ENCODE measurements at places on chromosomes 16 and 17. TPM values are rescaled to one million over a fixed set of nuclear protein-coding genes. Genes with fewer than 3 reads are reported as not detected.
A peak's percentile ranks its signal among the peaks of the same experiment; 100 is the strongest.

DNA sequence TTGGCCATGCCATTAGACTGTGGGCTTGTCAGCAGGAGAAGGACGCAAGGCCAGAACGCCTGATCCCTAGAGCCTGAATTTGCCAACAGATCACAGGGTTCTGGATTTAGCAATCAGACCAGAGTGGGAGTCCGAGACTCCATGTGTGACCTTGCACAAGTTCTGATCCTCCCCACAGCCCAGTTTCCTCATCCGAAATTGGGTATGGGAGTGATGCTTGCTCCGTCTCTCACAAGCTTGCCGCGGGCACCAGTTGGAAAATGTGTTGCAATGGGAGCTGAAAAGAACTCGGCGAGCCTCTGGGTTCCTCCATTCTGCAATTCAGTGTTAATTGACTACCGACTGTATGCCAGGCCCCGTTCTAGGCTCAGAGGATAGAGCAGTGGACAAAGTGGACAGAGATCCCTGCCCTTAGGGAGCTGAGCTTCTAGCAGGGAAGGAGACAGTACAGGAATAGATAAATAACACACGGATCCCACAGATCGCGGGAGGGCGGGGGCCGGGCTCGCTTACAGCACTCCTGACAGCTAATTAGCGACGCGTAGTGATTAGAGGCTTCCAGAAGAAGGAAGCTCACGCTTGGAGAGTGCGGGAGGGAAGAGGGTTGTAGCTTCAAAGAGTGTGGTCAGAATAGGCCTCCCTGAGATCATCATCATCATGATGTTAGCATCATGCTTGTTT, 150.4 kb upstream of the CIBAR2 start:
- DNase-seq = no peak

GRCh38 chr17:72004611-72005331, 116.0 kb upstream of the SOX9 start:
- no peak for DNase-seq

Gene JUP
- total RNA-seq = 102 TPM

DNA sequence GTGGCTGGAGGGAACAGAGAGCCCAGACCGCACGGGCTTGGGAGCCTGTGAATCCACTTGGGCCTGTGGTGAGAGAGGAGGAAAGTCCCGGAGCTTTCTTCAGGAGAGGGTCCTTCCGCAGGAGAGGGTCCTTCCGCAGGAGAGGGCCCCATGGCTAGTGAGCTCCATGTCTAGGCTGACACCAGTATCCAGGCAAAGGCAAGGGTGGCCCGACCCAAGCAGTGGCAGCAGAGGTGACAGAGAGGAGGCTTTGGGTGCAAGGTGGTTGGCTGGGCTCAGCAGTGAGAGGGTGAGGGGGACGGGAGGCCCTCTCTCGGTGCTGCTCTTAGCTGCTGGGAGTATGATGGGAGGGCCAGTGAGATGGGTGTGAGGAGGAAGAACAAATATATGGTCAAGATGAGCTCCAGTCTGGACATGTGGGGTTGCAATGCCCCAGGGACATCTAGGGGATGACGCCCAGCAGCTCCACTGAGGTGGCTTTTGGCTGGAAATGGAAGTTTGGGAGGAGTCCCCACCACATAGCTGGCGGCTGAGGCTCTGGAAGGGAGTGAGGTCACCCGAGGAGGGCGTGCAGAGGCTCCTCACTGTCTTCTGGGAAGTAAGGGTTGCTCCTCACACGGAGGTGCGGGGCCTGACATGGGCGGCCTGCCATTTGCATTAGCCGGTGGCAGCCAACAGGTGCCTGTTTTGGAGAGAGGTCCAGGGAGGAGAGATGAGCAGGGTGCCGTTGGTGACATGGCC, 2.3 kb upstream of the HSD3B7 start:
- DNase-seq = no peak

DNA sequence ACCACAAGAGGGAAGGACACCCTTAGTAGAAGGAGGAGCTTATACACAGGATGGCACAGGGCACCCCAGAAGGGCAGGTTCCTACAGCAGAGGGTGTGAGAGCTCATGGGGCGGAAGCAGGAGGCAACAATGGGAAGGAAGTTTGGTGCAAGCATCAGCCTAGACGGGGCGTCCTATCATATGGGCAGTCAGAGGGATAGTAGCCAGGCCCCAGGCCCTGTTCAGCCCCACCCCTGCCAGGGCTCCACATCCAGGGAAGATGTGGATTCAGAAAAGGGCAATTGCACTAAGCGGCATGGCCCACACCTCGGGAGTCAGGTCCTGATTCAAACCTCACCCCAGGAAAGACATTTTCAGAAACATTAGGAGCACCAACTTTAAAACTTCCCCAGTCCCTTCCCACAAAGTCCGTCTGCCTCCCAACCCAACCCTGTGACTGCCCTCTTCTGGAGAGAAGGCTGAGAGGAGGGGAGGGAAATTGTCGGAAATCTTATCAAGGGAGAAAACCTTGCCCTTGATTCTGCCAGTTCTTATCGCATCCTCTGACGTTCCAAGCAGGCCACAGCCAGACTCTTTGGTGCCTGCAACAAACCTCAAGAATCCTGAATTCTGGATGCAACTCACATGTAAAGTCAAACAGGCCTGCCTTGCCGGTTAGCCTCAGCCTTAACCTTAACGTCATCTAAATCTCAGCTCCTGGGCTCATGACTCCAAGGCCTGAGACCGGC, 198.8 kb upstream of the CDH5 start:
- DNase-seq = no peak

DNA sequence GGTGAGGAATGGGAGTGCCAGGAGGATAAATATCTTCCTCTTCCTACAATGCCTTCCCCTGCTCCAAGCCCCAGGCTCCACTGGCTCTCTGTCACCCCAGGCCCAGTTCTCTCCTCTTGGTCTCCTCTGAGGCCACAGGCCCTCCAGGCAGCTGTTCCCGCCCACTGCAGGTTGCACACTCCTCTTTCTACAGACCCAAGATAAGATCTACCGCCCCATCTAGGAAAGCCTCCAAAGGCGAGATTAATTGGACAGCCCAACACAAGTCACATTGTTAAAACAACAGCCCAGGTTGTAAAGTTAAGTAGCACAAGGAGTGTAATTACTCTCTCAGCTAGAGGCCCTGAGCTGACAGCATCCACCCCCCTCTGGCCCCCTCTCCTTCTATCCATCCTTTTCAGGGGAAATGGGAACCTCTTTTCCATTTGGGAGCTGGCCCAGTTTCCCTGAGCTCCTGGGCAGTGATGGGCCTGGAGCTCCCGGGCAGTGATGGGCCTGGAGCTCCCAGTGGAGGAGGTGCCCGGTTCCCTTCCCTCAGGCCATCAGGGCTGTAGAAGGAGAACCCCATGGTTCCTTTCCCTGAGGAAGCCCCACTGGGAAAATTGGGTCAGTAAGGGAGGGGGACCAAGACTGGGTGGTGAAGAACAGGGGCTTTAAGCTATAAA, 7.3 kb downstream of the DLX4 start:
- no peak for DNase-seq

Gene TSPOAP1
- 7.8 TPM for total RNA-seq

DNA sequence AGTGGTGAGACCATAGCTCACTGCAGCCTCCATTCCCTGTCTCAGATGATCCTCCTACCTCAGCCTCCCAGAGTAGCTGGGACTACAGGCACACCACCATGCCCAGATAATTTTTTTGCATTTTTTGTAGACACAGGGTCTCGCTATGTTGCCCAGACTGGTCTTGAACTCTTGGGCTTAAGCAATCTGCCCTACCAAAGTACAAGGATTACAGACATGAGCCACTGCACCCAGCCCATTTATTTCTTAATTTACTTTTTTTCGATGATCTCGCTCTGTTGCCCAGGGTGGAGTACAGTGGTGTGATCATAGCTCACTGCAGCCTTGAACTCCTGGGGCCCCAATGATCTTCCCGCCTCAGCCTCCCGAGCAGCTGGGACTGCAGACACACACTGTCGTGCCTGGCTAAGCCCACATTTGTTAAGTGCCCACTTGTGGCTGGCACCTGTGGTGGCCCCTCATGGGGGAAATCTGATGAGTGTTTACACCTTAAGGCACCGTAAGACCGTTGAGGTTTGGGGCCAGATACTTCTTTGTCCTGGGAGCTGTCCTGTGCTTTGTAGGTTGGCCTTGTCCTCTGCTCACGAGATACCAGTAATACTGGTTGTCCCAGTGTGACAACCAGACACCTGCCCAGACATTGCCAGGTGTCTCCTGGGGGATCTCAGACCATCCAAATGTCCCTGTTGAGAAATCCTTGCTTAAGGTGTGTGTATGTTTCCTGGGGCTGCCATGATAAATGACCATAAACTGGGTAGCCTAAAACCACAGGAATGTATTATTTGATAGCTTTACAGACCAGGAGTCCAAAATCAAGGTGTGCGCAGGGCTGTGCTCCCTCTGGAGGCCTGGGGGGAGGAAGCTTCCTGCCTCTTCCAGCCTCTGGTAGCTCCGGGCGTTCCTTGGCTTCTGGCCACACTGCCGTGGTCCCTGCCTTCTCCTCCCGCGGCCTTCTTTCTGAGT, 141.4 kb upstream of the GSE1 start:
- no peak for DNase-seq

- no peak for DNase-seq
Measured at GRCh38 chr16:3065069-3065741, at the start of gene IL32. Gene IL32, plus strand, starts transcription at chr16:3065640. Its CDS starts 172 bp downstream, at chr16:3065812.

- DNase-seq = no peak
Measured at GRCh38 chr17:31510308-31511194, 119.1 kb downstream of the RAB11FIP4 start.

GRCh38 chr16:85245307-85246172, 133.3 kb upstream of the CIBAR2 start:
- peak; percentile 82 for DNase-seq

DNA sequence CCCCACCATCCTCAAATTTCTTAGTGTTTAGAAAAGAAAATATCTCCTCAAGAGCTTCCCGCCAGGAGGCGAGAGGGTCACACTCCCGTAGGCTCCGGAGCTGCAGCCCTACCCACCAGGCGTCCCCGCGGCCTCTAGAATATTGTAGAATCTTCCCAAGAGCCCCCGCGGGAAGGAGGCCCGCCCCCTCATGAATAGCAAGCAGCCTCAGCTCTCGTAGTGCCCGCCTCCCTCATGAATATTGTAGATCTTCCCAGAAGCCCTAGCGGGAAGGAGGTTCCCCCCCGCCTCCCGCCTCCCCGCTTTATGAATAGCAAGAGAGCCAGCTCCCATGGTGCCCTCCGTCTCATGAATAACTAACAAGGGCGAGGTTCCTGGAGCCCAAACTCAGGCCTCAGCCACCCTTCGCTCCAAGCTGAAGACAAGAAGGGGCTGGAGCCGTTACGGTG, at the start of gene FBXO47:
Gene FBXO47, minus strand, starts transcription at position 114 of the 449 bp plus-strand sequence. CDS start 4,378 bp downstream, outside the sequence.
- no peak for DNase-seq

GRCh38 chr16:11234884-11235702, 20.9 kb downstream of the SOCS1 start:
- DNase-seq = no peak

- no peak for DNase-seq
Measured at GRCh38 chr16:82943371-82943770, 316.6 kb downstream of the CDH13 start.

Gene SSTR5
- not detected for total RNA-seq

GRCh38 chr17:81037026-81037797, 2.3 kb downstream of the BAIAP2 start:
- DNase-seq = no peak

Gene CRISPLD2
- not detected for total RNA-seq

Gene SLC12A3
- total RNA-seq = 0.14 TPM

- peak; percentile 63 for DNase-seq
Measured at GRCh38 chr16:3401719-3402397, 843 bp downstream of the ZNF174 start.

DNA sequence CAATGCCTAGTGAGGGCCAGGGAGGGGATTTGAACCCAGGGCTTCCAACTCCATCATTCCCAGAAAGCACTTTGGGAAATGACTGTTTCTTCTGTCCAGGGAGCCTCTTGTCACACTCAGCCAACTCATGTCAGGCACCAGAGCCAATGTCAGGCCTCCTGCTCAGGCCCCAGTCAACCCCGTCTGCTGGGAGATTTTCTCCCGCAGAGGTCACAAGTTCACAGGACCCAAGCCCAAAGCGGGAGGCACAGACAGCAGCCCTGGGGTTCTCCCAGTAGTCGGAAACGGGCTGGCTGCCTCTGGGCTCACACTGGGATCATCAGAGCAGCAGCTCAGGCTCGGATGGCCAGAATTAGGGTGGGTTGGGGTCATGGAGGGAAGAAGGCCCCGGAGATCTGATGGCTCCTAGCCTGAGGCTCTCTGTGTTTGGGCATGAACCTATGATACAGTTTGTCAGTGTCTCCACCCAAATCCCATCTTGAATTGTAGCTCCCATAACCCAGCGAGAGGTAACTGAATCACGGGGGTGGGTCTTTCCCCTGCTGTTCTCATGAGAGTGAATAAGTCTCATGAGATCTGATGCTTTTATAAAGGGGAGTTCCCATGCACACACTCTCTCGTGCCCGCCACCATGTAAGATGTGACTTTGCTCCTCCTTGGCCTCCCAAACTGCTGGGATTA, 255.5 kb downstream of the PARN start:
- DNase-seq = no peak

Gene ERN1
- 10.9 TPM for total RNA-seq

Gene SCRN2
- total RNA-seq = 37.7 TPM

DNA sequence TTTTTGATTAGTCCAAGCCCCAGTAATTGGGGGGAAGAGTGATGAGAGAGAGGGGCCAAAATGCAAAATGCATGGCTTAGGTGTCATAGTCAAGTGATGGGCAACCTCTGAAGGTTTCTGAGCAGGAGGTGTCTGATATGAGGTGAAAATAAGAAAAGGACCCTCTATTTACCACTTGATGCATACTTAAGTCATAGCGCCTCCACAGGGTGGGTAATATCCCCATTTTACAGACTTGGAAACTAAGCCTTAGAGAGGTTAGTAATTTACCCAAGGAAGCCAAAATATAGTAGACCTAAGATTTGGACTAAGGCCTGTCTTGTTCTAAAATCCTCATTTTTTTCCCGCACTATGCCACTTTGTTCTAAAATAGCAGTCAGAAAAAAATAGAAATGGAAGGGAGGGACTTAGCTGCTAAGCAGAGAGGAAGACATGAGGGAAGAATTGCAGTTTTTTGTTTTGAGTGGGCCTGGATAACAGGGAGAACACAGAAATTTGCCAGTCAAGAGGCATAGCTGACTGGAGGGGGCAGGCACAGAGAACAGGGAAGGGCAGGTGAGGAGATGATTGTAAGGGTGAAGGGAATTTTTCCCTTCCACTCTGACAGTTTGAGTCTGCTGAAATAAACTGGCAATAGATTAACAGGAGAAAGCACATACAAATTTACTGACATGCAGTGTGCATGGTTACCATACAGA, 2.3 kb upstream of the GRB2 start:
- no peak for DNase-seq

Measured in Karpas-422 (cell line).